ENCODE measurements at places on chromosomes 7 and 10.

DNA sequence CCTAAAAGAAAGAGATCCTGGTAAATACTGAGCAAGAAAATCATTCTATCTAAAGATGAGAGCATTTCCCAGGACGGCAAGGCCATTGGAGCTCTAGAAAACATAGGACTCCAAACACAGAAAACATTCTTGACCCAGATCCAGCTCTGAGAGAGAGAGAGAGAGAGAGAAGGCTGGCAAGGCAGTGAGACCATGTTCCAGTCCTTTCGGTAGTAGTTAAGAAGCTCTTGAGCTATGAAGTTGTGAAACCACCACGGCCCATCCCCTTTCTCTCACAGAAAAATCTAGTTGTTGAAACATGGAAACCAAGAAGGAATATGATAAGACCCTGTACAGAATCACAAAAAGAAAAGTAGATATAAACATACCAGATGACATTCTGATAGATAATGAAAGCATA lies 212.4 kb upstream of the NPSR1 start:
- DNase-seq, result no peak

DNA sequence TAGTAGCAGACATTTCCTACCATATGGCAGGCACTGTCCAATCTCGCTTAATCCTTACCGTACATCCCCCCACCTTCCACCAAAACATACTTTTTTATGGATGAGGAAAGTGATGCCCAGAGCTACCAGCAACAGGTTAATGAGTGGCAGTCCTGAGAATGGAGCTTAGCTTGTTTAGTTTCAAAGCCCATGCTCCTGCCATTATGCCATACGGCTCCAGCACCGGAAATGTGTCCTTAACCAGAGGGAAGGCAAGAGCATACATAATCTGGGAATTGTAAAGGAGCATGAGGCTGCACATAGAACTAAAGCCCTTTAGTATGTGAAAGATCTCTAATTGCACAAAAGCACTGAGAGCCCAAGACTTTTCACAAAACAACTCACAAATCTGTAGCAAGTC lies 155.9 kb upstream of the PHYHIPL start:
- DNase-seq, result no peak

- no peak for DNase-seq
These were observed 175.4 kb downstream of the CHN2 start for GRCh38 chr7:29369909-29370488.

DNA sequence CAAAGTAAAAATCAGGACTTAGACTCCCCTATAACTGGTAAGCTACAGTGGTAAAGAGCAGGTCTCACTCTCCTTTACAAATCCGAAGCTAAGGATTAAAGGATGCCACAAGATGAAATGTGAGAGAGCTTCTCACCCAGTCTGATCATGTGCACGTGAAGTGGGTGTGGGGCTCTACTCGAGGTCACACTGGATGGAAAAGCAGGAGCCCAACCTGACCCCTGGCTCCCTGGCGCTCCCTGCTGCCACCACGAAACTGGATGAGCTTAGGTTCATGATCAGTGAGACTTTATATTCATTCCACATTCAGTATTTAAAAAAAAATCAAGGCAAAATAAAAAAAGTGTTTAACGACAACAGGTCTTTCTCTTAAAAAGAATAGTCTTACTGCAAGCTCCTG lies 21.7 kb upstream of the FOXI2 start:
- DNase-seq, result no peak

GRCh38 chr10:1660815-1661214 lies 76.5 kb downstream of the ADARB2 start:
- DNase-seq, result no peak

- no peak for DNase-seq
These were observed 217.3 kb upstream of the CCDC6 start for GRCh38 chr10:60123668-60124067.

DNA sequence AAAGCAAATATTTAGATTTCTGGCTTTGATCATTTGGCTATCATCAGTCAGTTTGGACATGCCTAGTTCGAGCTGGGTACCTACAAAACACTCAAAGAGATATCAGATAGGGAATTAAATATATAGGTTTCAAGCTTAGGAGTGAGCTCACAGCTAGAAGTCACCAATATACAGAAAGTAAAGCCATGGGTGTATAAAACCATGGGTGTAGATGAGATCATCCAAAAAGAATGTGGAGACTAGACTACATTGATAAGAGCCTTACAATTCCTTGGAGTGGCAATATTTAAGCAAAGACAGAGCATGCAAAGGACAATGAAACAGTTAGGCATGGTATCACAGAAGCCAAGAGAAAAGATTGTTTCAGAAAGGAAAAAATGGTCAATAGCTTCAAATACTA lies 7.2 kb upstream of the RALA start:
- DNase-seq, result no peak

DNA sequence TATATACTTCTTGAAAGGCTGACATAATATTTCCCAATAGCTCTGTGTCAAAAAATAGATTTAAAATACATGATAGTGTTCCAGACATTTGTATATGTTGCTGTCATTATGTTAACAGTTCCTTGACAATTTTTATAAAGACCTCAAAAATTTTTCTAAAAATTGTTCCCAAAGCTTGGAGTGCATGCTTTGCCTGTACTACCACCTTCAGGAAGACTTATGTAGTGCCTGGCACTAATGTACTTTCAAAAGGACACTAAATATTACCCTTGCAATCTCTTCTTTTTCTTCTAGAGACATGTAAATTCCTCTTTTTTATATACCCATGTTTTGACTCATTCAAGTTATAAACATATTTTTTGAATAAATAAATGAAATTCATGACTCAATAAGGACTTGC lies 48.0 kb upstream of the SP8 start:
- DNase-seq, result no peak

- DNase-seq, result no peak
These were observed 44.0 kb upstream of the SORBS1 start for GRCh38 chr10:95605163-95605562.

DNA sequence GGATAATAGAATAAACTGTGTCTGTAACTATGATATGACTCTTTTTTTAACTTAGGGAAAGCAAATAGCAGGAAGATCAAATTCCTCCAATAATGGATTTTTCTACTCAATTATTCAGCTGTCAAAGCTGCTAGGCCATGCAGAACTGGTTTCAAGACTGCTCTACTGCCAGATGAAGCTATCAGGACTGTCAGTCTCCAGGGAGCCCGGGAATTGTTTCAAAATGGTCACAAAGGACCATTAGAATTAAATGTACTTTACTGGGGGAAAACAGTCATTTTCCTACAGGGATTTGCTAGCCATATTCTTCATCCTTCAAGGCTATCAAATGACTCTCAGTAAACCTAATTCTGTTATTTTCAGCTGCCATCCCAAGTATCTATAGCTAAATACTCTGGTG lies 276.3 kb downstream of the LHFPL3 start:
- no peak for DNase-seq

Measured in CD4-positive, alpha-beta T cell treated with Interleukin-4 for 4 hours (primary cell).